Naive thymus-derived CD8-positive, alpha-beta T cell (primary cell): ENCODE measurements at places on chromosomes 3 and 15. TPM values are rescaled to one million over a fixed set of nuclear protein-coding genes. Genes with fewer than 3 reads are reported as not detected.

DNA sequence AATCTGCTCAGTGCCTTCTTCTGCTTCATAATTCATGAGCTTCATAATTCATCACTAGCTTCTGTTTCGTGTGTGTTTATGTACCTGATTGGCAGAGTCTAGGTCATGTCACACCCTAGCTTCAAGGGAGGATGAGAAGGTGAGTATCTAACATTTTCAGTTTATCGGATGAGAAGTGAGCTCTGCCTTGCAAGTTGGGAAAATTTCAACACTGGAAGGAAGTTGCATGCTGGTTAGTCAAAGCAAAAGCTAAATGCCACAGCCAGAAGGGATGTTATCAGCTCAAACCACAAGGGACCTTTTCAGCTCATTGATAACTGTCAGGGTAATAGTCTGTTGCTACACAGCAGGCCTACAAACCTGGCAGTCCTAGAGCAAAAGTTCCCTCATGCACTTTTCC lies 7.3 kb upstream of the TNFSF10 start:
- no peak for DNase-seq
- no peak overlapping the region for H3K4me3 ChIP-seq
- peaks cover 10% of the 10 kb centered on the region for H3K4me1 ChIP-seq
- no peaks in the 10 kb centered on the region for H3K36me3 ChIP-seq
- H3K27me3 ChIP-seq: no peaks in the 10 kb centered on the region

DNA sequence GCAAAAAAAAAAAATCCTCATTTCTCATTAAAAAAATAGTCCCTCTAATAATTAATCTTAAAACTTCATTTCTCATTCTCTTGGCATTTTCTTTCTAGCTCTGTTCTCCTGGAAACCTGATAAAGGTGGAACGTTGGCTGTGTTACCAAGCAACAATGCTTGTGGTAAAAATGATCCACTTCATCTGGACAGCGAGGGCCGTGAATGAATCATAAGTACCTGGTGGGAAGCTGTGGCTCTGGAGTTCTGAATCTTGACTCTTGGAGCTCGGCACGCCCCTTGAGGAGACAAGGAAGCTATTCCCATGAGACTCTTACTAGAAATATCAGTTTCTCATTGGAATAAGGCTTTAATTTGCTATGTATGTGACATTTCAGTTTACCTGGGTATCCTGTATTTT lies 32.5 kb downstream of the BCL2L10 start:
- H3K27me3 ChIP-seq: peaks cover 3% of the 10 kb centered on the region
- no peaks in the 10 kb centered on the region for H3K36me3 ChIP-seq
- no peak overlapping the region for H3K4me3 ChIP-seq
- H3K4me1 ChIP-seq: peaks cover 16% of the 10 kb centered on the region
- no peak overlapping the region for H3K27ac ChIP-seq

The ROBO2 gene
- not detected for total RNA-seq

The ATXN7 gene
- 162 TPM for total RNA-seq

GRCh38 chr3:54733106-54734006 lies 194.5 kb downstream of the LRTM1 start:
- no peaks in the 10 kb centered on the region for H3K4me1 ChIP-seq
- DNase-seq: no peak
- H3K36me3 ChIP-seq: no peaks in the 10 kb centered on the region
- H3K4me3 ChIP-seq: no peak overlapping the region
- no peaks in the 10 kb centered on the region for H3K27me3 ChIP-seq
- H3K27ac ChIP-seq: no peak overlapping the region

- no peaks in the 10 kb centered on the region for H3K27me3 ChIP-seq
- no peak for DNase-seq
- no peak overlapping the region for H3K4me3 ChIP-seq
- H3K36me3 ChIP-seq: peaks cover 39% of the 10 kb centered on the region
- H3K4me1 ChIP-seq: no peaks in the 10 kb centered on the region
- no peak overlapping the region for H3K27ac ChIP-seq
Measured at GRCh38 chr3:190644035-190644434, 130.2 kb downstream of the IL1RAP start.

- H3K4me3 ChIP-seq: no peak overlapping the region
- no peak overlapping the region for H3K27ac ChIP-seq
- no peaks in the 10 kb centered on the region for H3K4me1 ChIP-seq
Measured at GRCh38 chr3:124318656-124319055, 326.7 kb upstream of the ROPN1 start.

The DUOX1 gene
- total RNA-seq: not detected

The CXCR6 gene
- 0.25 TPM for total RNA-seq

DNA sequence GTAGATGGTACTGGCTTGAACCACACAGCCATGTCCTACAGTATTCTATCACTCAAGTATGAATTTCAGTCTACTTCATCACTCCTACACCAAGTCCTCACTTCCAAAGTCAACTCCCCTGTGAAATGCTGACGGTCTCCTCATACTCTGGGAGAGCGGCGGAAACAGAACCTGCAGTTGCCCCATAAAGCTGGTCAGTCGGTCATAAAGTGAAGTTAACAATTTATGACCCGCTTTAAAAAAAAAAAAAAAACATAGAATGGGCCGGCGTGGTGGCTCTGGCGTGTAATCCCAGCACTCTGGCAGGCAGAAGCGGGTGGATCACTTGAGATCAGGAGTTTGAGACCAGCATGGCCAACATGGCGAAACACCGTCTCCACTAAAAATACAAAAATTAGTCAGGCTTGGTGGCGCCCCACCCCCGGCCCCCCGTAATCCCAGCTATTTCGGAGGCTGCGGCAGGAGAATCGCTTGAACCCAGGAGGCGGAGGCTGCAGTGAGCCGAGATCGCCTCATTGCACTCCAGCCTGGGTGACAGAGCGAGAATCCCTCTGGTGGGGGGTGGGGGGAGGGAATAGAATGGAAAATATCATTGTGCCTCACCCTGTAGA lies 2.1 kb downstream of the TRANK1 start:
- H3K4me1 ChIP-seq: peaks cover 25% of the 10 kb centered on the region
- H3K27me3 ChIP-seq: no peaks in the 10 kb centered on the region
- no peak overlapping the region for H3K27ac ChIP-seq

GRCh38 chr3:123584284-123584987 lies 417 bp downstream of the HACD2 start:
- peak overlapping the region; percentile 92 for H3K4me3 ChIP-seq
- H3K4me1 ChIP-seq: peaks cover 16% of the 10 kb centered on the region
- H3K36me3 ChIP-seq: no peaks in the 10 kb centered on the region
- peak overlapping the region; percentile 90 for H3K27ac ChIP-seq
- no peaks in the 10 kb centered on the region for H3K27me3 ChIP-seq

- no peaks in the 10 kb centered on the region for H3K36me3 ChIP-seq
- DNase-seq: no peak
- no peaks in the 10 kb centered on the region for H3K4me1 ChIP-seq
- H3K4me3 ChIP-seq: no peak overlapping the region
- H3K27ac ChIP-seq: no peak overlapping the region
Measured at GRCh38 chr3:99111235-99111634, 209.7 kb upstream of the DCBLD2 start.

- no peak overlapping the region for H3K27ac ChIP-seq
- no peak for DNase-seq
- H3K36me3 ChIP-seq: no peaks in the 10 kb centered on the region
- H3K4me3 ChIP-seq: no peak overlapping the region
- no peaks in the 10 kb centered on the region for H3K27me3 ChIP-seq
- peaks cover 10% of the 10 kb centered on the region for H3K4me1 ChIP-seq
Measured at GRCh38 chr15:99399061-99399460, 147.8 kb downstream of the LRRC28 start.

DNA sequence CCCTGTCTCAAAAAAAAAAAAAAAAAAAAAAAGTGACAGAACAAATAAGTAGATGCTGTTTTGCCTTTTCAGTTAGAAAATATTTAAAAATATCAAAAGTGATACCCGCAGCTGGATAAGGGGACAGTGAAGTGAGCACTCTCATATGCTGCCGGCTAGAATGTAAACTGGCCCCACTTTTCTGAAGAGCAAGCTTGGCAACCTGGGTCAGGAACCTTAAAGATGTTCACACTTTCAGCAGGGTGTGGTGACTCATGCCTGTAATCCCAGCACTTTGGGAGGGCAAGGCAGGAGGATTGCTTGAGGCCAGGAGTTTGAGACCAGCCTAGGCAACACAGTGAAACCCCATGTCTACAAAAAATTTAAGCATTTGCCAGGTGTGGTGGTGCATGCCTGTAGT lies 17.4 kb downstream of the FSD2 start:
- no peaks in the 10 kb centered on the region for H3K27me3 ChIP-seq
- H3K36me3 ChIP-seq: no peaks in the 10 kb centered on the region
- no peaks in the 10 kb centered on the region for H3K4me1 ChIP-seq

- no peaks in the 10 kb centered on the region for H3K36me3 ChIP-seq
- H3K4me1 ChIP-seq: no peaks in the 10 kb centered on the region
- H3K4me3 ChIP-seq: no peak overlapping the region
- H3K27me3 ChIP-seq: peaks cover 2% of the 10 kb centered on the region
Measured at GRCh38 chr15:101431301-101431700, 58.2 kb downstream of the PCSK6 start.

The RTP4 gene
- 6.4 TPM for total RNA-seq

The TMEM212 gene
- total RNA-seq: not detected

- H3K36me3 ChIP-seq: no peaks in the 10 kb centered on the region
- DNase-seq: no peak
- H3K4me3 ChIP-seq: no peak overlapping the region
- H3K4me1 ChIP-seq: no peaks in the 10 kb centered on the region
- no peak overlapping the region for H3K27ac ChIP-seq
Measured at GRCh38 chr15:41567261-41567660, 8.2 kb downstream of the TYRO3 start.

DNA sequence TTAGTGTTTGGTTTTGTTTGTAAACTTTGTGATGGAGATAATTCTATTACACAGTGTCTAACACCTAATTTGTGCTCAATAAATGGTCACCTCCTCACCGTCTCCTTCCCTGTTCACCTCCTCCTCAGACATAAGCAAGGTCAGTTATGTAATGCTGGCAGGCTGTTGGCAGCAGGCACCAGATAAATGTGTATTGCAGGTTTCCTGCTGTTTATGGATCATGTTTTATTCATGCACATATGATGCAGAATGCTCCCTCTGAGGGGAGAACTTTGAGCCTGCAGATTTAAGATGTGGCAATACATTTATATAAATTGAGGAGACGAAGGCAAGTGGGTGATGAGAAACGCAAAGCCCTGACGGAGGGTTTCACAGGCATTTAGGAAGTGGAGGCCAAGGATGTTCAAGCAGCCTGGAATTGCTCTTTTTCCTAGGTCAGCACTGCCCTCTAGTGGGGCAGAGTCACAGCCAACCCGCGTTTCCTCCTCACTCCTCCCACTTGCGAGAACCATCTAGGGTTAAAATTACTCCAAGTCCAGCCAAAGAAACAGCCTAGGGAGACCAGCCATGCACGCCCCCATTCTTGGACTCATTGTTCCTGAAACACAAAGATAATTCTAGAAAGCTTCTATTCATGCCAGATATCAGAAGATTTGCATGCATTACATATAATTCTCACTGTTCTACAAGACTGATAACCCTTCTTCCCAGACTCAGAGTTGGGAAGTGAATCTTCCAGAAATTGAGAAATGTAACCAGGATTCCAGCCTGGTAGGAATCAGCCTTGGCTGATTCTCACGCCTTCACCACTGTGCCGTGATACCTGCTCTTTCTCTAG lies 228.7 kb downstream of the SLCO3A1 start:
- no peak overlapping the region for H3K27ac ChIP-seq
- no peak overlapping the region for H3K4me3 ChIP-seq
- no peak for DNase-seq
- H3K4me1 ChIP-seq: no peaks in the 10 kb centered on the region
- H3K27me3 ChIP-seq: no peaks in the 10 kb centered on the region

DNA sequence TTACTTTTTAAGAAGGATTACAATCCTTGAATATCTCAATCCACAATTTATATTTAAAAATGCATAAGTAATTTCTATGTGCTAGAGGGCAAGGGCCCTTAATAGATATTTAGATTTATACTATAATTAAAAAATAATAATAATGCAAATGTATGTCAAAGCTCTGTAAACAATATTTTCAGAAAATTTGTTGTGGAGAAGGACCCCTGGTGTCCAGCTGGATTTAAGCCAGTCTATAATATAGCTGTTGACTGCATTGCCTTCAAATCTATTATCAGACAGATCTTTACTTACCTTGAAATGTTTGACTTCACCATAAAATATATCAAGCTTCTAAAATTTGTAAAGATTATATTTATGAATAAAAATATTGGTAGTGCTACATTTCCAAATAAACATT lies 65.6 kb downstream of the ZBTB20 start:
- no peaks in the 10 kb centered on the region for H3K27me3 ChIP-seq
- no peak overlapping the region for H3K4me3 ChIP-seq
- peaks cover 18% of the 10 kb centered on the region for H3K36me3 ChIP-seq
- H3K27ac ChIP-seq: no peak overlapping the region

- no peak overlapping the region for H3K27ac ChIP-seq
- peaks cover 39% of the 10 kb centered on the region for H3K4me1 ChIP-seq
- H3K36me3 ChIP-seq: peaks cover 22% of the 10 kb centered on the region
- H3K4me3 ChIP-seq: no peak overlapping the region
- DNase-seq: no peak
- no peaks in the 10 kb centered on the region for H3K27me3 ChIP-seq
Measured at GRCh38 chr3:11591391-11592282, 52.1 kb downstream of the VGLL4 start.
